ENCODE measurements at places on chromosomes 2 and 18.

- no peak for DNase-seq
These were observed 93.9 kb downstream of the ACKR3 start for GRCh38 chr2:236663287-236664101.

DNA sequence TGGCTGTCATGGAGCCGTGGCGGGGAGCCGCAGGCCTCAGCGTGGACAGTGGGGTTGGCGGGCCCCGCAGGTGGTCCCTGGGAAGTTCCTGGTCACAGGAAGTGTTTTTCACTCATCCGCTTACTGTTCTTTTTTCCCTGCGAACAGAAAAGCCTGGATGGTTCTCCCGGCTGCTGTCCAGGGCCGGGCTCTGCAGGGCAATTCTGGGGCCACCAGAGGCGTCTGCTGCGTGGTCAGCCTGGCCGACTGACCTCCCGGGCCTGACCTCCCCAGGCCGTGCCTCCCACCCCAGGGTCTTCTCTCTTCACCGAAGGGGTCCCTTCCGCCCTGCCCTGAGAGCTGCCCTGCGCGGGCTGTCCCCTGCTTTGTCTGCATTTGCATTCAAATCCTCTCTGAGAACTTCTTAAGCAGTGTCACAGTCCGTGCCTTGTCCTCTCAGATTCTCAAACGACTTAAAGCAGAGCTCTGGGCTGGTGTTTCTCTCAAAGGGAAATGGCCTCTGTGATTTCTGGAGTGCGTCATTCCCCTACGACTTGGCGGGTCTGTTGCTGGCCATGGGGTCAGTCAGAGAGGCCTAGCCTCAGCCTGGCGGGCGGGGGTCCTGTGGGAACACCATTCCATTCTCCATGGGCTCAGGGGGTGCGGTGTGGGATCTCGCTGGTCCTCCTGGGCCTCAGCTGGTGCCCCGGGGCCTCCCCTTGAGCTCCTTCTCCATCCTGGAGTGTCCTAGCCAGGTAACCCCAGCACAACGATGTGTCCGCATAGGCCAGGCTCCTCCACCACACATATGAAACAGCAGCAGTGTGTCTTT is 38.3 kb downstream of the KLHL29 start:
- no peak for DNase-seq

GRCh38 chr2:69998761-69999160 is 37.3 kb upstream of the ASPRV1 start:
- no peak for DNase-seq

DNA sequence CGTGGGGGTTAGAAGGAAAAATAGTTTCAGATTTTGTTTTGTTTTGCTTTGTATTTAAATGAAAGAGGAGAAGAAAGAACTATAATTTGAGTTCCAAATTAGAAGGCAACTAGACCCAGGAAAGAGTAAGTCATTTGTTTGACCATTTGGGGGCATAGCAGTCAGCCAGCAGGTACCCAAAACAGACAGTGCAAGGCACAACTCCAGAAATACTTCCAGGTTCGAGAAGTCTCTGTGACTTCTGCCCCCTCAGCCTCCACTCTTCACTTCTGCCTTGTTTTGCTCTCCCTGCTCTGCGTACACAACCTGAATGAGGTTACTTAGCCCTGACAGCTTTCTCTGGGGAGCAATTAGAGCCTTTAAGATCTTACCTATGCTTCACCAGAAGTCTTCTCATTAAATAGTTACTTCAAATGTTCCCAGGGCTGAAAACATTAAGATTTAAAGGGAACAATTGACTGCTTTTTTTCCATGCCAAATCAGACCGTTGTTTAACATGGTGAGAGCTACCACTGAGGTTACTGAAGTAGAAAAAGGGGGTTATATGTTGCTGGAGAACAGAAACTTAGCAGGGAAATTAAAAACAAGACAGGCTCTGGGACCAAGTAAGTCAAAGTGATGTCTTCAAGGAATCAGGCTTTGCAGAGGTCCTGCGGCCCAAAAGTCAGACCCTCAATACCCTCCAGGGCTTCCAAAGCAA is 216.9 kb downstream of the BCL11A start:
- DNase-seq = no peak

GRCh38 chr18:58762781-58763171 is 91.5 kb downstream of the MALT1 start:
- no peak for DNase-seq

GRCh38 chr2:88181511-88181910 is 11.4 kb downstream of the THNSL2 start:
- no peak for DNase-seq

DNA sequence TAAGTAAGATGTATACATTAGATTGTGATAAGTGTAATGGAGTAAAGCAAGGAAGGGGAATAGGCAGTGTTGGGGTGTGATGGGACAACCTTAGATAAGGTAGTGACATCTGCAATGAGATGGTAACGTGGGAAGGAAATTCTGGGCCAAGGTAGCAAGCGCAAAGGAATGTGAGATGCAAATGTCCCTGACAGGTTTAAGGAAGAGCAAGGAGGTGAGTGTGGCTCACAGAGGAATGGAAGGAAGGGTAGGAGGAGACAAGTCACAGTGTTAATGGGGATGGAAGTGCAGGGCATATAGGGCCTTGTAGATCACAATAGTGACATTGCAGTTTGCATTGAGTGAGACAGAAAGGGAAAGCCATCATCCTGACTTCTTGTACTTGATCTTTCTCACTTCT is 170.9 kb upstream of the FAM98A start:
- DNase-seq = no peak

DNA sequence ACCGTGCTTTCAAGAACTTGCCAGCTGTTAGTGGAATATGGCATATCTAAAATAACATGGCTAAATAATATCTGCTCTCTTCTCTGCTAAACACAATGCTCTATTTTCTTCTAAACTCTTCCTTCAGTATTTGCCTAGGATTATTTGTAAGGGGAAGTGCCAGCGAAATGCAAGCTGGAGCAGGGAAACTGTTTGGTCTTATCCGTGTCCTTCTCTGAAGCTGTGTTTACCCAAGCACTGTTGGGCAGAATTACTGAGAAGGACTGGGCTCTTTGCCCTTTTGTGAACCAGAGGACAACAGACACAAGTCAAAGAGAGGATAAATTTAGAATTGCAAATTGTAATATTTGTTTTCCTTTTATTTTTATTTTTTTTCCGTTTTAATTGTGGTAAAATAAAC is 23.6 kb downstream of the CPO start:
- DNase-seq = no peak

DNA sequence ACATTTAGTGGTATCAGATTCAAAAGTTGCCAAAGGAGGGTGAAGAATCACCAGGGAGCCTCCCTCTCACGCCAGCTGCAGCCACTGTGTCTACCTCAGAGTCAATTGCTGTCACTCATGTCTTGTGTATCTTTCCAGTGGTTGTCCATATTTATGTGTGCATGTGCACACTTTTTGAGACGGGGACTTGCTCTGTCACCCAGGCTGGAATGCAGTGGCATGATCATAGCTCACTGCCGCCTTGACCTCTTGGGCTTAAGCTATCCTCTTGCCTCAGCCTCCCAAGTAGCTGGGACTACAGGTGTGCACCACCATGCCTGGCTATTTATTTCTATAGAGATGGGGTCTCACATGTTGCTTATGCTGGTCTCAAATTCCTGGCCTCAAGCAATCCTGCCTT is 4.0 kb downstream of the MOCOS start:
- DNase-seq = no peak

DNA sequence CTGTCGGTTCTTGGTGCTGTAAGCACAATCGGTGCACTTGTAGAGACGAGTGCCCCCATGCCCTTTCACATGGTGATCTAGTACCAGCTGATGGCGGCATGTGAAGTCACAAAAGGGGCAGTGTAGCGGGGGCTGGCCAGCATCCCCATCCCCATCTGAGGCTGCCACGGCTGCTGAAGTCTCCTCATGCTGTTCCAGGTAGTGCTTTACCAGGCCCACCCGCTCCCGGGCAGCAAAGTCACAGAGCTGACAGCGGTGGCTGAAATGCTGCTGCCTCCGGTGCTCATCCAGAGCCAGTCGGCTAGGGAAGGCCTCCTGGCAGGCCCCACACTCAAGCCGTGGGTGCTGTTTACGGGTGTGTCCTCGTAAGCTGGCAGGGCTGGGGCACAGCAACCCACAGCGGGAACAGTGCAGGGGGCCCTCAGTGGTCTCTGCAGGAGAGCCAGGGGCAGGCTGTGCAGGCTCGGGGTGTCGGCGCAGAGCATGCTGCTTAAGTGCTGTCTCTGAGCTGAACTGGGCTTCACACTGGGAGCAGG is 17.2 kb downstream of the ZNF142 start:
- DNase-seq = no peak

GRCh38 chr2:40721595-40721994 is 269.7 kb upstream of the SLC8A1 start:
- no peak for DNase-seq

GRCh38 chr2:109269706-109270504 is 140.9 kb downstream of the SH3RF3 start:
- no peak for DNase-seq

DNA sequence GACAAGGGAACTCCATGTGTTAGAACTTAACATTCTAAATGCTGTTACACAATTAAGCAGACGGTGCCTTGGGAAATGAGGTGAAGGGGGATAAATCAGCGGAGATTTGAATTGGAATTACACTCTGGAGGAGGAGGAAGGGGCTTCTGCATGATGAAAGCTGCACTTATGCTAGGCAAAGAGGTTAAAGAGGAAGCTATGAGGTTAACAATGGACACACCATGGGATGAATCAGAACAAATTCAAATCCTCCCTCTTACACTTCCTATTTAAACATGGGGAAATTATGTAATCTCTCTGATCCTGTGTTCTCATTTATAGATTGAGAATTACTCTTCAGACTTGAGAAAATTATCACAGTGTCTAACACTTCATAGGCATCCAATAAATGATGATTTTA is 121.5 kb upstream of the SIX2 start:
- DNase-seq = no peak

GRCh38 chr2:46308629-46309028 is 11.4 kb downstream of the EPAS1 start:
- DNase-seq = no peak

DNA sequence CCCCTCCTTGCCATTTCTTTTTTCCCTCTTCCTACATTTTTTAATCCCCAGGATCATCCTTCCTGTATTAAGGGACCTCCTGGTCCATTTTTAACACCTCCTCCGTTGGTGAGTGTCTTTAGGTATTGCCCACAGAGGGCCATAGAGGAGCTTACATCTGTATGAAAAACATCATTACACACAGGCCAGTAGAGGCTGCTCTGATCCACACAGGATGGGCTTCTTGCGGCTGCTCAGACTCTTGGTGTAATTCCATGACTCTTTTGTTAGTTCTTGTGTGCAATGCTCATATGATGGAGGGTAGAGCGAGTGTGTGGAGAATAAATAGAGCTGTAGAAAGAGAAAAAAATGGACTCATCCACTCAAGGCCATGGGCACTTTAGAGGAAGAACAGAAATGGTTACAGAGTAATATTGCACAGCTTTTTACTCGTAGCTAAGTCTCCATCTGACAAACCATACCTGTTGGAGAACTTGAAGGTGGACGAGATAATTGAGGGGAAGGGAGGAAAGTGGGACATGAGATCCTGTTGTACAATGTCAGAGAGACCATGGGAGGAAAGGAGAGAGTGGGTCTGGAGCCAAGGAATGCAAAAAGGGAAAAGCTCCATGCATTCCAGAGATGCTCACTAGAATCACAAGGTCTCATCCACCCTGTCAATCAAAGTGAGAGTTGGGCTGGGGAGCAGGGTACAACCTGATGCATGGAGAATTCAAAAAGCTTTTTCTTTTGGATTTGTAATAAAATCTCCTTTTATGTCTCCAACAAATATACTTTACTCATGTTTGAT is 129.7 kb upstream of the TNP1 start:
- DNase-seq = no peak

DNA sequence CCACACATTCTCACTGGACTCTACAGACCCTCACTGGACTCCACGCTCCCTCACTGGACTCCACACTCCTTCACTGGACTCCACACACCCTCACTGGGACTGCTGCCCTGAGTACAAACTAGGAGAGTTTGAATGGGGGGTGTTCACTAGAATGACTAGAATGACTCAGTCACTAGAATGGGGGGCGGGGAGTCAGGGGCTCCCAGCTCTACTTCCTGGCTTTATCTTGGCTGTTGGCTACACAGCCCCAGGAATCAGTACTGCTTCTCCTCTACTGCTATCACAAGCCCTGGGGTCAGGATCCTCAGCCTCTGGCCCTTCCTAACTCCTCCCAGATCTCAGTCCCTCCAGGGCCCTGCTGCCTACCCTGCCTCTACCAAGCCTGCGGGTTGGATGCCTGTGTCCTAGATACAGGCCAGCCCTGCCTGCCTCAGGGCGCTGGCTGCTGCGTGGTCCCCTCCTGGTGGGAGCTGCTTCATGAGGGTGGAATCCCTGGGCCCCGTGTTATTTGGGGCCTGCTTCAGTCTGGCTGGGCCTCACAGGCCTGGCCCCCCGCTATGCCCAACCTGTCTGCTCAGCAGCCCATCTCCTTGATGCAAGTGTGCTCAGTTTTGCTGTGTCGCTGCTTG is 7.8 kb downstream of the PTMA start:
- DNase-seq = no peak

GRCh38 chr2:48768669-48769068 is 13.1 kb upstream of the LHCGR start:
- DNase-seq = no peak

DNA sequence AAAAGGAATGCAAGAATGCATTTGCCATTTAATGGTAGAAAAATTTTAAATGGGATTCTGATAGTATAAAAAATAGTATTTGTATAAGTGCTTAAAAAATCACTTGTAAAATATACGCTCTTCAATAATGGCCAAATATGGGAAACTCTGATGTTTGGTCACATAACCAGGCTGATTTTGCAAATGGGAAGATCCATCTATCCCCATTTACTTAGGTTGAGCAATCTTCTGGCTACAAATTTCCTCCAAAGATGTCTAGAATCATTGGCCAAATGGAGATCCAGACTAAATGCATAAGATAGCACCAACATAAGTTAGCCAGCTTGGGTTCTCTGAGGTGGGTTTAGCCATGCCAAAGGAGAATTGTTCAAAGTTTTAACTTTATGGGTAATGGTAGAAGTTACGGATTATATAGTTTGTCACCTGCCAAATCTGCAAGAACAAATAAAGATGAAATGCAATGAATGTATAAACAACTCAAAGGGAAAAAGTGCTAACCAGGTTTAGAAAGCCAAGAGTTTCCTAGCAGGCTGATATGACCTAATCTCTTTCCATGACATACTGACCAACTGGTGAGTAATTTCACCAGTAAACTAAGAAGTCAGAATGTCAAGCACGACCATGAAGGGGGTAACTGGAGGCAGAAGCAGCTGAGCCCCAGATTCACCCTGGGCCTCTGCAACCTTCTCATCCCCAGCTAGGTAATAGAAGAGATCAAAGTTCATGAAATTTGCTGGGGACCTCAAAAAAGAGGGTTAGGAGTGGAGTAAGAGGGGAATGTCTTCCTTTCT is 10.0 kb downstream of the RHOB start:
- DNase-seq = no peak

DNA sequence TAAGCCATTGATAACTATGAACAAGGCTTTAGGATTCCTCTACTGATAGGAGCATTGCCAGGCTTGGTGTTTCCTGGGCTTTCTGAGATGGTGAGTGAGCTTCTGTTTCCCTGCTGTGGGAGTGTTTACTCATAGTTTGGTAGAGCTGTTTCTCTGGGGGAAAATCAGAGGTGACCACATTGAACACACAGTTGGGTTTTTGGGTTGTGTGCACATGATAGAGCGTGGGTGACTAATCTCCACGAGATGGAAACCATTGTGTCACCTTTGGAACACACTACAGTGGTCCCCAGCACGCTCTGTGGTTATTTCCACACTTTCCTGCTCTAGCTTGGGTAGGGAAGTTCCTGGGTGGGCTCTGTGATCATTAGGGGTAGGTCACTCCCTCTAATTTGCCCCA is 5.4 kb downstream of the IL1R1 start:
- no peak for DNase-seq
